NCI-H187 (cell line): ENCODE measurements at places on chromosomes 16 and 17.

DNA sequence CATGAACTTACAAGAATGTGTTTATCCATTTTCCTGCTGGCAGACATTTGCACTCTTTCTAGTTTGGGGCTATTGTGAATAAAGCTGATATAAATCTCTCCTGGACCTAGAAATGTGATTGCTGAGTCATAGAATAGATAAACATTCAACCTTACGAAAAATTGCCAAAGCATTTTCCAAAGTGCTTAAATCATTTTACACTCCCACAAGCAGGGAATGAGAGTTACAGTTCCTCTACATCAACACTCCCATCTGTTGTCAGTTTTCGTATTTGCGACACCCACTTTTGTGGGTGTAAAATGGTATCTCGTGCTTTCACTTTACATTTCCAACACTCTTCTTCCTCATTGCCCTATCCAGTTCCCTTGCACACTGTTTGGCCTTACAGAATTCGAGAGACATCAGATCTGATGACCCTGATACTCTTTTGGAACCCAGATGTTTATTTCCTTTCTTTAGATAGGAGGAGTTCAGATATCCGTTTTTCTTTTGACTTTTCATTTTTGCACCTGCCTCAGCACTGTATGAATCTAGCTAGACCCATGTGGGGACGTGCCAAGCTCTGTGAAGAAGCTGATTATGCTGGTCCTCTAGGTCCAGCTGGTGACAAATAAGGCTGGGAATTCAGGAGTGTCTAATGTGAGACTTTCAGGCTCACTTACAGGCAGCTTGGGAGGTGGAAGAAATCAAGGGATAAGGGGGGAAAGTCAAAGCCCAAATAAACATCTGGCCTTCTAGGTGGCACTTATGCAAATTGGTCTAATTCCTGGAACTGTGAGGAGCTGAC is 14.0 kb downstream of the SOX9 start:
- DNase-seq, result no peak

DNA sequence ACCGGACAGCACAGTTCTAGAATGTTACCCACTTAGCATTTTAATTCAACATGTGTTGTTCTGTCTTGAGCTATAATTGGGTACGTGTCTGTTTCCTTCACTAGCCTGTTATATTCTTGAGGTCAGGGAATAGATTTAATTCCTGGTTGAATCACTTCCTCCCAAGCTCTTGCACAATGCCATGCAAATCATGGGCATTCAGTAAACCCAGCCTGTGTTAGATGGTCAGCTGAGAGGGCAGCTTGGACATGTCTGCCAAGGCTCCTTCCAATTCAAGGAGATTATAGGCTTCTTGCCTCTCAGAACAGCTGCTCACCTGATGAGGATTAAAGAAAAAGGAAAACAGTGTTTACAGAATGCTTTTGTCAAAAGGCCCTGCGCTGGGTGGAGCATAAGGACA is 12.6 kb downstream of the C1QTNF1 start:
- DNase-seq, result no peak

GRCh38 chr16:79177018-79177417 is 423.5 kb downstream of the MAF start:
- DNase-seq, result no peak

DNA sequence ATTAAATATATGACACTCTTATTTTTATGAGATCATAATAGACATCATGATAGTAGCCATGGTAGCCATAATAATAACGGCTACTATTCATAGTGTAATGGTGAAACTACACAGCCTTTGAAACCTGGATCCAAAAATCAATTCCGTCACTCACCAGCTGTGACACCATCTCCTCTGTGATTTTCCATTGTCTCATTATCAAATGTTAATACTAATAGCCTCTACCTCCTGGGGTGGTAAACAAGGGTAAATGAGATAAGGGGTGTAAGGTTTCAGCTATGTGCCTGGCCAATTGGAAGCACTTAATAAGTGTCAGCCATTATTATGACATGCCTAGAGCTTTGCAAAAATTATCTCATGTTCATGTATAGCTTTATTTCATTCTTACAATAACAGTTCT is 88.6 kb downstream of the CACNG3 start:
- no peak for DNase-seq

GRCh38 chr16:7763111-7763510 is 430.5 kb downstream of the RBFOX1 start:
- DNase-seq, result no peak

GRCh38 chr16:56198006-56198754 is 6.9 kb downstream of the GNAO1 start:
- DNase-seq, result no peak

GRCh38 chr17:64632606-64633005 is 29.5 kb downstream of the SMURF2 start:
- no peak for DNase-seq

GRCh38 chr17:80675438-80676095 is 130.9 kb downstream of the RPTOR start:
- DNase-seq, result no peak

GRCh38 chr17:75845933-75846691 is 1.9 kb upstream of the UNC13D start:
- no peak for DNase-seq

DNA sequence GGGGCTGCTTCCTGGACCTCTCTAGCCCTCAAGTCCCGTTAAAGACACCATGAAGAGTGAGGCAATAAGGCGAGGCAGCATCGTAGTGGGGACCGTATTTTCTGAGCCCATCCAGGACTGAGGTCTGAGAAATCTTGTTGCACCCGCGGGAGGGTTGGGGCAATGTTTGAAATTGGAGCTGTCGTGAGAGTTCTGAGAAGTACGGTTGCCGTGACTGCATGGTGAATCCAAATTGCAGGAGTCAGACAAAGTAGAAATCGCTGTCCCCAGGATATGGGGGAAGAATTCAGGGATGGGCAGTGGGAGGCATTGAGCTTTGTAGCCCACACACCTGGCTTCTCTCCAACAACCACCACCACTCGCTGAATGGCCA is 42.0 kb upstream of the RPL38 start:
- no peak for DNase-seq

- DNase-seq, result no peak
Observed at GRCh38 chr16:78100112-78100467, 636 bp downstream of the WWOX start.

DNA sequence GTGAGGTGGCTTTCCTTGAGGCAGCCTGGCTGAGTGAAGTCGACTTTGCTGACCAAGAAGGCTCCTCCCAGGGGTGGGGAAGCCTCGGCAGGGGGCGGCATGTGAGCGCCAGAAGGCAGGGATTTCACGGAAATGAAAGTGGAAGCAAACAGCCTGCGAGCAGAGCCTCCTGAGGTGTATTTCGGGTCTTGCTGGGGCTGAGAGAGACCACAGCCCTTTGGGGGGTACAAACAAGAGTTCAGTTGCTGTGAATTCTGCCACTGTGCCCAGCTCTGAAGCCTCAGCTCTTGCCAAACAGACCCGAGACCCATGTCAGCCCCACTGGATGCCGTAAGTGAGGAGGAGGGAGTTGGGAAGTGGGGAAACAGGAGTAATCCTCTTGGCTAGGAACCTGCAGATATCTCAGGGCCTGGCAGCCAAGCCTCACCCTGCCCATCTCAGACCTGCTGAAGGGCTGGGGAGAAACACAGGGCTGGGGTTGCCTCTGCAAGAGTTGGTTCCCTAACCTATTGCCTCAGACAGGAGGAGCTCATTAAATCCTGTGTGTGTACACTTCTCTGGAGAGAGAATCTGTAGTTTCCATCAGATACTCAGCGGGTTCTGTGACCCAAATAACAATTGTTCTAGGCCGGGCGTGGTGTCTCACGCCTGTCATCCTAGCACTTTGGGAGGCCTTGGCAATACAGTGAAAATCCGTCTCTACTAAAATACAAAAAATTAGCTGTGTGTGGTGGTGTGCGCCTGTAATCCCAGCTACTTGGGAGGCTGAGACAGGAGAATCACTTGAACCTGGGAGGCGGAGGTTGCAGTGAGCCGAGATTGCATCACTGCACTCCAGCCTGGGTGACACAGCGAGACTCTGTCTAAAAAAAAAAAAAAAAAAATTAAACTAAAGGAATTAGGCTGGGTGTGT is at the start of gene IFI35:
Gene IFI35, plus strand, starts transcription at position 146 of the 913 bp plus-strand sequence. Its CDS starts 164 bp downstream, at position 310.
- no peak for DNase-seq

DNA sequence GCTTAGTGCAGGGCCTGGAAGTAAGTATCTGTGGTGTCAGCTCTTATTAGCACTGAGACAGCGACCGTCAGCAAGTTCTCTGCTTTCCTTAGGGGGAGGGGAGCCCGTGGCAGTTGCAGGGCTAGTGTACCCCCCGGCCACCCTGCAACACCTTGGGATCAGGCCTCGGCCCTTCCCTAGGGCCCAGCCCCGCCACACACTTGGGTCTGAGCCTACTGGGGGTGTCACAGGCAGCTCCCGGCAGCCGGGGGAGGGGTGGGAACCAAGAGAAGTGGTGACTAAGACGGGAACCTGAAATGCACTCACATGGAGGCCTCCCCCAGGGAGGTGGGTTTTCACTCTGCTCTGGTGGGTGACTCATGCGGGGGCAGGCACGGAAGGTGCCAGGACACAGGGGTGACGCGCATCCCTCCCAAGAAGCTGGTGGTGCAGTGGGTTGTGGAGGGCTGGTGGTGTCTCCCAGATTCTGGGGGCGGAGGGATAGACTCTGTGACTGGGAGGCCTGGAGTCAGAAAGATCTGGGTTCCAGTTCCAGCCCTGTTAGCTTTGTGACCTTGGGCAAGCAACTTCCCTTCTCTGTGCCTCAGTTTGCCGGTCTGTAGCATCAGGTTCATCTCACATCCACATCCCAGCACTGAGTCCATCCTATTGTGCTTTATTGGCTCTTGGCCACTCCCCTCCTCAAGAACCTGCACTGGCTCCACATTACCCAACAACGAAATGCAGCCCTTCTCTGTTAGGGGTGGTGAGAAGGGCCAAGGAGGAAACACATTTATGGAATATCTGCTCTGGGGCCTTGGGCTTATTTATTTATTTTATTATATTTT is 44.5 kb downstream of the LAT start:
- no peak for DNase-seq

DNA sequence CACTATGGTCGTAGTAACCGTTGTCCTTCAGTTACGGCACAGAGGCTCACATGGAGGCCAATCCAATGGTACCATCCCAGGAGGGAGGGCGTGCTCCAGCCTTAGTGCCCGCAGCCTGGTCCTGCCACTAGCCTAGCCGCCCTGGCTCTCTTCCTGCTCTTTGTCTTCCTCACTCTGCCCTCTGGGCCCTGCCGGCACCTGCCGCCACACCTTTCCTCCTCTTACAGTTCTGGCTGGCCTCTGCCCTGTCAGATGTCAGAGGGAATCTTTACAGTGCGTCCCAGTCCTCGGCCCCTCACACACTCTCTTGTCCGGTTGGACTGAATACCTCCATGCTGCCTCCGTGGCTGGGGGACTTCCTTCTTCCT is 23.4 kb downstream of the GINS2 start:
- no peak for DNase-seq

DNA sequence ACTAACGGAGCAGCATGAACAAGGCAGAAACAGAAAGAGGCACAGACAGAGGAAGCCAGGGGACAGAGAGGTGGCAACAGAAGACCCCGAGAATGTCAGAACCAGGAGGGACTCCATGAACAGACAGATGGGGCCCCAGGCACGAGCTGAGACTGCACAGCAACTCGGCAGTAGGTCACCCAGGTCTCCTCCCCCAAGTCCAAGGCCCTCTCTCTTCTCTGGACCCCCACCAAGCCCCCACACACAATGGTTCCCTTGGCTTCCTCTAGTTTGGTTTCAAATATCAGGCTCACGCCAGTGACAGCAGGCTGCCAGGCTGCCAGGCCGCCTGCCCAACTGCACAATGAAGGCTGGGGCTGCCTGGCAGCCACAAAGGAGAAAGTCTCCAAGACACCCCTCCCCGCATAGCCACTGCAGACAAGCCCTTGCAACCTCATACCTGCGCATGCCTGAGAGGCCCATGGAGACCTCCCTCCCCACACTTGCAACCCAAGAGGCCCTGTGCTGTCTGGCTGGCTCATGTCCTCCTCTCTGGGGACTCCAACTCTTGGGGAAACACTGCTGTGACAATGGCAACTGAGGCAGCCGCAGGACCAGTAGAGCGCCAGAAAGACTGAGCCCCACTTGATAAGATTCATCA is 54.8 kb downstream of the PIMREG start:
- no peak for DNase-seq

DNA sequence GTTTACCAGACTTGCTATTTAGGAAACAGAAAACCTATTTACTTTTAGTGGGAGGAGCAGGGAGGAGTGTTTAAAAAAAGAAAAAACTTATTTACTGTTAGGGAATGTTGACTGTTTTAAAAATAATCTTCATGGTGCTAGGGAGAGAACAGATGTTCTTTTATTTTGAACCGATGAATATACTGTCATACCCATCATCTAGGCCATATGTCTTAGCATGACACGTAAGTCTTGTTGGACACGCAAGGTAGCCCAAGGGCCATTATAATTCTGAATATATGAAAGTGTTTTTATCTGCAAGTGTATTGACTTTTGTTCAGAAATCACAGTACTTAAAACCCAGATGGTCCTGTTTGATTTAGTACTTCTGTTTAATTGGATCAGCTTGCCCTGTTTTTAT is 11.6 kb downstream of the WIPF2 start:
- no peak for DNase-seq

GRCh38 chr16:7651803-7652570 is 319.3 kb downstream of the RBFOX1 start:
- no peak for DNase-seq

- no peak for DNase-seq
Observed at GRCh38 chr17:55734128-55734781, 11.6 kb upstream of the TMEM100 start.

DNA sequence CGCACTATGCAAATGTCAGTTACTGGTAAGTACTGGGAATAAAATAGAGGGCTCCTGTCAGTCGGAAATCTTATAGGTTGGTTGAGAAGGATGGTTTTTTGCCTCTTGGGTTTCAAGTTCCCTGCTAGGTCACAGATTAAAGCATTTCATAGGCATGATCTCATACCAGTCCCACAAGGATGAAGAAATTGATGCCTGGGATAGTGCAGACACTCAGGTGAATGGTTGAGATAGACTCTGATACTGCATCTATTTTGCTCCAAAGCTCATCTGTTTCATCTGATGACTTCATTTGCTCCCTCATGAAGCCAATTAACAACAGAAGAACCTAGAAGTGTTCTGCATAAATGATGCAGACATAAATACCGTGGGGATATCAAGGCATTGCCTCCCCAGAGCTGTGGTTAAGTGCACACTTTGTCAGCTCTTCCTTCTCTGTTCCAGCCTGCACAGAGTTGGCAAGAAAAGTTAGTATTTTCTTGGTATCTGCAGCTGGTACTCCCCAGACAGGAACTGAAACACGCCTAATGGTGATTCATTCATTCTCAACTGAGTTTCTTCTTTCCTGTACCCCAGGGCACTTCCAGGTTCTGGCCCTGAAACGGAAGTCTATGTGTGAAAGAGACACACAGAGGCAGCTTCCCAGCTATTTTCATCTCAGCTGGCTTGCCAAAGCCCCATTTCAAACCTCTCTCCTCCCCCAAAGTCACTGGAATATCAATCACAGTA is 418.3 kb upstream of the SALL1 start:
- DNase-seq, result no peak

DNA sequence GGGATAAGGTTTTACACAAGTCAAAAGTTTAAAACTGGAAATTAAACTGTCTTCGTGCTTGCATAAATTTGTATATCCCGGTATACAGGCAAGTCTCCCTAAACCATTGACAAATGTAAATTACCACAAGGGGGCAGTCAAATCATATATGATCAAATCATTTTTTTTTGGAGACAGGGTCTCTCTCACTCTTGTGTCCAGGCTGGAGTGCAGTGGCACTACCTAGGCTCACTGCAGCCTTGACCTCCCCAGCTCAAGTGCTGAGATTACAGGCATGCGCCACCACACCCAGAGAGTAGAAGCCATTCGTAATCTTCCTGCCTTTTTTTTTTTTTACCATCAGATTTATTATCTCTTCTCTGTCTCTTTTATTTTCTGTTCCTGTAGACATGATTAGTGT is 18.5 kb downstream of the TOP2A start:
- no peak for DNase-seq

- DNase-seq, result no peak
Observed at GRCh38 chr16:20517149-20517548, 59.0 kb downstream of the ACSM2B start.
